ENCODE measurements at places on chromosomes 2 and 18. TPM values are rescaled to one million over a fixed set of nuclear protein-coding genes. Genes with fewer than 3 reads are reported as not detected.

Gene GRB14
- not detected for total RNA-seq

Gene CPO
- not detected for total RNA-seq

Gene ANKRD62
- not detected for total RNA-seq

Gene MC2R
- total RNA-seq = not detected

Gene RRM2
- total RNA-seq = 54.9 TPM

Gene DSG2
- total RNA-seq = 0.27 TPM
